NCI-H2029 (cell line): ENCODE measurements at places on chromosomes 4 and X.

DNA sequence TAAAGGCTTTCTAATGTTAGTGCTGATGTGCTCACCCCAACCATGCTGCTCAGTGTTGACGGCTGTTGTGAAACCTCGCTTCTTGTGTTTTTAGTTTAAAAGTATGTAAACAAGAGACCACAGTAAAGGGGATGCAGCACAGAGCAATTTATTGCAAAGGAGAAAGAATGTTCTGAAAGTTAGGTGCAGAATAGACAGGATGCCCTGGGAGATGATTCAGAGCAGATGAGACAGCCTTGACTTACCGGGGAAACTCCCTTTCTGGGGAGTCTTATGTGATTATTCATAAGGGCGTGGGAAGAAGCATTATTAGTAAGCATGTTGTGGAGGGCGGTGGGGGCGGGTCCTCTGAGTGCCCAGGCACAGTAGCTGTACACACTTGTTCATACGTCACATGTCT is 47.7 kb downstream of the EVC start:
- no peak for DNase-seq

DNA sequence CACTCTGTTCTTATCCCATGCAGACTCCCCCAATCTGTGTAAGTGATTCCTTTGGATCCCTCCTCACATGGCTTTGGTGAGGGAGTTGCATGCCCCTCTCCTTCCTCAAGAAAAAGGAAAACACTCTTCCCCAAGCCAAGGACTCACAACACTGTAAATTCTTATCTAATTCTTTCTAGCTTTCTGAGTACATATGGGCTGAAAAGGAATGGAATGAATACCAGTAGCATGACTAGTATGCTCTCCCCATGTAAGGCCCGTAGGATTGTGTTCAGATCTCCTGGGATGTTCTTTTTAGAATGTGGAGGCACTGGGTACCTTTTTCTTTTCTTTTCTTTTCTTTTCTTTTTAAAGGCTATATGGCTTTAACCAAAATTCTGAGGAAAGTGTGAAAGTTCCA is 17.0 kb upstream of the MAGED1 start:
- DNase-seq = no peak

DNA sequence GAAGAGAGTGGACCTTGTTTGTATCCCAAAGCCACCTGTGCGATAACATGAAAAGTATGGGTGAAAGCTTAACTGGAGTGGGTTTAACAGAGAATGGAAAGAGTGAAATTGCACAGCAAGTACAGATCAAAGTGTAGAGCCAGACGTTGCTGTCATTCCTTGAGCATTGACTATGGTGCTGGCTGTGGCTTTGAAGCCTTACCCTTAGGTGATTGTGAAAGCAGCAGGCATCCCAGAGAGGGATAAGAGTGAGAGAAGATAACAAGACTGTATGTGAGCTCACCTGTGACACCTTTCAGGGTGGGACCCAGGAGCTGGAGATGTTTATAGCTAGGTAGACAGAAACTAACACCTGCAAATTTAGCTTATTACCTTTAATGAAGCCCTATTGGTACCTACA is 77.6 kb downstream of the CFAP299 start:
- no peak for DNase-seq

- DNase-seq = no peak
These were observed 180.3 kb upstream of the MXRA5 start for GRCh38 chrX:3526731-3527130.

GRCh38 chr4:15158406-15159091 is 156.3 kb downstream of the CPEB2 start:
- no peak for DNase-seq

DNA sequence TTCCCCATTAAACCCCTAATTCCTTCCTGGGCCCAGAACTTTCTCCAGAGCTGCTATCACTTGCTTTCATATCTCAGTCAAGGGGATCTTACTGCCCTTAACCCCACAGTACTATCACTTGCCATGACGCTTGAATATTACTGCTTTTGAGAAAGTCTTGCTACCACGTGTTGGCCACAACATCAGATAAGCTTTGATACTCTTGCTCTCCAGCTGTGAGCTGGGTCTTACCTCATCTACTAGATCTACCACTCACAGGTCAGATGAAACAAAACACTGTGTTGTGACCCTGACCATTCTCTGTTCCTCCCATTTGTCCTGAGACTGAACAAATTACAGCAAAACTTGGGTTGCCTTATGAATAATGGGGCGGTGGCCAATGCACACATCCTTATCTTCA is 12.1 kb upstream of the TAPT1 start:
- no peak for DNase-seq

GRCh38 chr4:152539556-152540292 is 3.8 kb upstream of the FBXW7 start:
- DNase-seq = no peak

DNA sequence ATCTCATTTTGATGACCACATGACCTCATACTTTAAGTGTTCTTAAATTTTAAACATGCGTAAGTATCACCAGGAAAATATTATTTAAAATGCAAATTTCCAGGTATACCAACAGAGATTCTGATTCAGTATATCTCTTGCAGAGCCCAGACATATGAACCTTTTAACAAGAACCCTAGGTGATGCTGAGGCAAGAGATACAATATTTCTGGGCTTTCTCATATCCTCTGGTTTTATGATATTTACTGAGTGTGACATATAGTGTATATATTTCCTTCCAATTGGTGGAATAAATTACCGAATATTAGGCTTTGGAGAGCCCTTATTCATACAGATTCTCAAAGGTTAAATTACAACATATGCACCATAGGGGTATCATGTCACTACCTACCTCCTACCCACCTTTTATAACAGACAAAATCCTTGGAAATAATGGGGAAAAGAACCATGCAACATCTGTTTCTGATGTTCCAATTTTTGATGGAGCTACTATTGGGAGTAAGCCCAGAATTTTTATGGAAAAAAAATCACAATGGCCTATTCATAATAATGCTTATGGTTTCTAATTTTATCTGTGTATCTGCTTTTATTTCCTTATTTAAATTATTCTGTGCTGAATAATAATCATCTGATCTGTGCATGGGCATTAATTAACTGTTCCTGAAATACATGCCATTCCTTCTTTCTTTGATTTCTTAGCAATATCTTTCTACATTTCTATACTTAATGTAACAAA is 27.1 kb downstream of the KCTD8 start:
- DNase-seq = no peak

DNA sequence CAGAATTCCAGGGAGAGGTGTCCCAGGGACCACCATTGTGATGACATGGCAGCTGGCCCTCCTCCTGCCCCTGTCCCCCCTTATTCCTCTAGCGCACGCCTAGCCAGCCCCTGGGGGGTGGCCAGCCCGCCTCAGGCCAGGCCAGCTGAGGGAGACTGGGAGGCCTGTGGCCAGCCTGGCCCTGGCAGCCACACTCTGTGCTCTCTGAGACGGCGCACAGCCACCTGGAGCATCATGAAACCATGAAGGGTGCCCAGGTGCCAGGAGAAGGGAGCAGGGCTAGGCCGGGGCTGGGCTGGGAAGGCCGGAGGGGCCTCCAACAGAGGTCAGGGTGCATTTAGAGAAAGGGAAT is 14.4 kb upstream of the DUSP9 start:
- DNase-seq = no peak

- no peak for DNase-seq
These were observed 203.7 kb upstream of the MBNL3 start for GRCh38 chrX:132692526-132692925.

- DNase-seq = no peak
These were observed 17.0 kb upstream of the STX18 start for GRCh38 chr4:4558881-4559280.

- no peak for DNase-seq
These were observed 122.7 kb downstream of the SPOCK3 start for GRCh38 chr4:167111622-167112021.

- no peak for DNase-seq
These were observed 7.1 kb downstream of the SLC25A31 start for GRCh38 chr4:127737295-127737694.

DNA sequence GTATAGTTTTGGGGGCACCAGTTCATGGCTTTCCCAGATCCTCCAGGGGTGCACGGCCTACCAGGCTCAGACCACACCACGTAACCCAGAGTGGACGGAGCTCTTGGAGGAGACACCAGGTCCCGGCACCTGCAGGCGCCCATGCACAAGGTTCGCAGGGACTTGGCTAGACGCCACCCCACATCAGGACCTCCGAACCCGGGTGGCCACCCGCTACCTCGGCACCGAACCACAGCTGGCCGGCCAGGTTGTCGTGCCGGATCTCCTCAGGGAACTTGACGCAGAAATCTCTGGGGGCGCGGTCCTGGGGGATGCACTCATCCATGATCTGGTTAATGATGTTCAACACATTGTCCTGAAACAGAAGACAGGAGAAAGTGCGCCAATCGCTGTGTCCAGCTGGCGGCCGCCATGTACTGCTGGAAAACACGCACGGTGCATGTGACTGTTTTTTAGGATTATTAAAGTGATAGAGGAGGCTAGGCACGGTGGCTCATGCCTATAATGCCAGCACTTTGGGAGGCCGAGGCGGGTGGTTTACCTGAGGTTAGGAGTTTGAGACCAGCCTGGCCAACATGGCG is 77.1 kb downstream of the ZFYVE28 start:
- DNase-seq = no peak

- DNase-seq = no peak
These were observed 25.8 kb upstream of the PBDC1 start for GRCh38 chrX:76147106-76147505.

DNA sequence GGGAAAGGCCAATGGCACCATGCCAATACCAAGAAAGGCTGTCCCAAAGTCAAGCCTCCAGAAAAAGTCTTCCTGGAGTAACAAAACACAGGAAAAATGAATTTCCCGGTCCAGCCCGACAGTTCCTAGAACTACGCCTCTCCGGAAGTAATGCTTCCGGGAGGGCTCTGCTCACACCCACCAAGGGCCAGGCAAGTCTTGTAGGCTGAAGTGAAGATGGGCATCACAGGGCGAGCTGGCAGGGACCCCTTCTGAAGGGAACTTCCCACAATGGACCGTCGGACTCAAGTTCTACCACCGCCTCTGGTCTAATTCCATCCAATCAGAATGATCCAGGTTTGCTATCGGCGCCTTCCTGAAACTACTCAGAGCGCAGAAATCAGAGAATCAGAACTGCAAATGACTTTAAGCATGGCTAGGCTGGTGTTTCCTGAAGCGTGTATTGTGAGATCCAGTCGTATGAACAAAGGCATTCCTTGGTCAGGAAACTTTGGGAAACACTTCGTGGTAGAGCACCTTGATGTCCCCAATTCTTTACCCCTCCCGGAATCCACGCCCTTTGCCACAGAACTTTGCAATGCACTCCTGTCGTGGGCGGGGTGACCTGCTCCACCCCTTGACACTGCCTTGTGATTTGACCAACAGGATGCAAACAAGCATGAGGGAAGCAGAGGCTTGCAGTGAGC is 127.8 kb downstream of the BCOR start:
- DNase-seq = no peak

DNA sequence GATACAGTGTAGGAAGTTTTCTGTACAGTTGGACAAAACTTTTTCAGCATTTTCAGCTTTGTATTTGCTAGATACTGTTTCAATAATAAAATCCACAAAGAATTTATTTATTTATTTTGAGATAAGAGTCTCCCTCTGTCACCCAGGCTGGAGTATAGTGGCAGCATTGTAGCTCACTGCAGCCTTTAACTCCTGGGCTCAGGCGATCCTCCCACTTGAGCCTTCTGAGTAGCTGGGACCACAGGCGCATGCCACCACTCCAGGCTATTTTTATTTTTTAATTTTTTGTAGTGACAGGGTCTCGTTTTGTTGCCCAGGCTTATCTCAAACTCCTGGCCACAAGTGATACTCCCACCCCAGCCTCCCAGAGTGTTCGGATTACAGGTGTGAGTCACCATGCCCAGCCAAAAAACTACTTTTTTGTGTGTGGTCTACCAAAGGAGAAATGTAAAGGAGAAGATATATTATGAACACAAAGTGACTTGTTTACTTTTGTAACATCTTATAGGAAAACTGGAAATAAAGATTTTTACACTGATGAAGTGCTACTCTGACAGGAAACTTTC is 13.0 kb upstream of the SOWAHD start:
- DNase-seq = no peak

- no peak for DNase-seq
These were observed 14.3 kb downstream of the SPCS3 start for GRCh38 chr4:176334066-176334465.

DNA sequence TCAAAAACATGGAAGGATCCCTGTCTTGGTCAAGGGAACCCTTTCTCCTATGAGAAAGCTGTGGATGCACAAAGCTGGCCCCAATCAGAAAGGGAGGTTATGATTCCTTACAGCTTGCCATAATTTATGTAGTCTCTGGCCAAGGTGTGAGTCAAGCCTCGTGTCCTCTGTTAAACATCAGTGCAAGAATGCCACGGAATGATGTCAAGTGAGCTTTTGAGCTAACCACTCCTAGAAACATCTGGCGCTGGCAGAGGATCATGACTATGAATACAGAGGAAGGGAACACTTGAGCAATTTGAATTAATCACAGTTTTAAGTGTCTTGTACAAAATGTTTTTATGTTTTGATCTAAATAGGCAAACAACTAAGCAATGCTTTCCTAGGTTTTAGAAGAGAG is 51.5 kb upstream of the RAP2C start:
- peak; percentile 3 for DNase-seq

DNA sequence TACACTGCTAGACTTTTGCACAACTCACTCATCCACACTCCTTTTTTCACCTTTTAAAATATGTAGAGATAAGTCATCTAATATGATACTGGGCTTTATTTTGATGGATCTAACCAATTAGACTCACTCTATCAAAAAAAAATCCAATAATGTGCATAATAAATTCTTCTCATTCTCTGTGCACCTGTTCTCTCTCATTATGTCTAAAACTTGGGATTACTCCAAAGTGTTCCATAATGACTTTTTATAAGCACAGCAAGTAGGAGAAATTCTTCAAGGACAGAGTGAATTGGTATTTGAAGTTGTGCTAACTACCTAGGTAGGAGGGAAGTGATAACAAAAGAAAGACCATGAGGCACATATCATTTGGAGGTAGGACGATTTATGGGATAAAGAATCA is 1438.8 kb downstream of the PCDH7 start:
- DNase-seq = no peak

DNA sequence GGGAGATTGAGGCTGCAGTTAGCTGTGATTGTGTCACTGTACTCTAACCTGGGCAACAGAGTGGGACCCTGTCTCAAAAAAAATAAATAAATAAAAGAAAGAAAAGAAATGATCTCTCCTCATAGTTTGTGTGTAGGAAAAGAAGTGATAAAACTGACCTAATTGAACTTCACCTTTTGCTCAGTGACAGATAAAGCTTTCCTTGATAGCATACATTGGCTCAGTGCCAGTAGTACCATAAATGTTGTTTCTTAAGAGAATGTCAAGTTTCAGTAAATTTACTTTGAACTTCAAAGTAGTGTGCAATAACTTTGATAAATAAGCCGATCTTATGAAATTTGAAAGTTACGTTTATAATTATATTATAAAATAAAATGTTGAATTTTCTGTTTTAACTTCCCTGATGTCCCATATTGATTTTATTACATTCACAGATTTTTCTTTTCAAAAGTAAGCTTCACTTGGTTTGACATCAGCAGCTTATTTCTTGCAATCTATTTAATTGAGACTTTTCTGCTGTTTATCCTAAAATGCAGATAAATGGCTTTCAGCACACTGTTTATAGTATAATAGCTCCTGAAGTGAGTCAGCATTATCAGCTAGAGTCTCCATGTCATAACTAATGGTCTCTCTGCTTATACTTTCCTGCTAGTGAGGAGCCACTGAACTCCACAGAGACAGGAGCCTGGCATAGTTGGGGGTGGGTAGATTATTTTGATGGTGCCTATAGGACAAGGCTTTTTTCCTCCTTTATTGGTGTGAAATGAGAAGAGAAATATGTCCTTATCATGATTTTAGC is 330.1 kb downstream of the BMPR1B start:
- no peak for DNase-seq

GRCh38 chr4:176805155-176805554 is 12.4 kb upstream of the VEGFC start:
- no peak for DNase-seq

- DNase-seq = no peak
These were observed 1.8 kb downstream of the FTHL17 start for GRCh38 chrX:31070057-31070468.
